Type B pancreatic cell (in vitro differentiated cells): ENCODE measurements at places on chromosomes 5 and 9. TPM values are rescaled to one million over a fixed set of nuclear protein-coding genes. Genes with fewer than 3 reads are reported as not detected.

DNA sequence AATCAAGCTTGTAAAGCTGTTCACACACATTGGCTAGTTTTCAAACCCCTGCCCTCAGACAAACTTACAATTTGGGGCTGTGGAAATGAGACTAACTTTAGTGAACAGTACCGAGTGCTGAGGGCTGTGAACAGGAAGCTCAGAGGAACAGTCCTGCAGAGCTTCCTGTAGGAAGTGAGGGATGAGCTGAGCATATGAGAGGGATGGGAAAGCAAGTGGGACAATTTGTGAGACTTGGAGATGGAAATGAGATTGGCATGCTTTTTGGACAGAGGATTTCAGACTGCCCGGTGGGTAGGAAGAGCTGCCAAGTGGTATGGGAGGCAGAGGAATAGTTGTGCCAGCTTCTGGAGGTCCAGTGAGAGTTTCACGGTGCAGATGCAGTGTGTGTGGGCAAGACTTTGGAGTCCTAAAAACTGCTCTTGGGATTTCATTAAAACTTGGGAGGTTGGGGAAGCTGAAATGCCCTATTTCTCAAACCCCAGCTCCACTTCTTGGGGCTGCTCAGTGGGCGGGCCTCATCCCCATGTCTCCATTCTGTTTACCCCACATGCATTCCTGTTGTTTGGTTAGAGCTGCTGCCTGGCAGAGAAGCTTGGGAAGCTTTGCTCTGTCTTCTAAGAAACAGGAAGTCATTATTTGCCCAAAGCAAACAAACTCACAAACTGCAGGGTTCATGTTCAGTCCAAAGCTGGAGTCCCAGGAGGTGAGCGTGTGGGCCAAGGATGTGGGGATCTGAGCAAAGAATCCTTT is 267.5 kb downstream of the ZSWIM6 start:
- peaks cover 18% of the 10 kb centered on the region for H3K4me1 ChIP-seq
- no peaks in the 10 kb centered on the region for H3K27me3 ChIP-seq
- DNase-seq = no peak
- H3K4me3 ChIP-seq = no peak overlapping the region
- no peak overlapping the region for H3K27ac ChIP-seq

- no peaks in the 10 kb centered on the region for H3K36me3 ChIP-seq
- peaks cover 55% of the 10 kb centered on the region for H3K4me1 ChIP-seq
- H3K4me3 ChIP-seq = peak overlapping the region; percentile 61
- no peak overlapping the region for H3K27ac ChIP-seq
- H3K27me3 ChIP-seq = peaks cover 4% of the 10 kb centered on the region
Measured at GRCh38 chr9:124758061-124758460, 13.1 kb downstream of the NR6A1 start.

DNA sequence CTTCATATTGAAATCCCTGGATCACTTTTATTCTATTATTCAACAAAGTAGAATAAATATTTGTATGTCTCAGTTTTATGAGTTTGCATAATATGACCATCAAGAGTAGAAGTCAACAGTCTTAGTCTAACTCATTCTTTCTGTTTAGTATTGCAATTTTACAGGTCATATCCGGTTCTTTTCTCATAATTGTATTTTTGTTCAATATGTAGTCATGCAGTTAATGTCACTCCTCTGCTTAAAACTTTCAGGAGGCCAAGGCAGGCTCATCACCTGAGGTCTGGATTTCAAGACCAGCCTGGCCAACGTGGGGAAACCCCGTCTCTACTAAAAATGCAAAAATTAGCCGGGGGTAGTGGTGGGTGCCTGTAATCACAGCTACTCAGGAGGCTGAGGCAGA is 148.4 kb upstream of the TRPM3 start:
- no peak overlapping the region for H3K27ac ChIP-seq
- H3K36me3 ChIP-seq = no peaks in the 10 kb centered on the region
- H3K27me3 ChIP-seq = peaks cover 6% of the 10 kb centered on the region
- no peaks in the 10 kb centered on the region for H3K4me1 ChIP-seq

DNA sequence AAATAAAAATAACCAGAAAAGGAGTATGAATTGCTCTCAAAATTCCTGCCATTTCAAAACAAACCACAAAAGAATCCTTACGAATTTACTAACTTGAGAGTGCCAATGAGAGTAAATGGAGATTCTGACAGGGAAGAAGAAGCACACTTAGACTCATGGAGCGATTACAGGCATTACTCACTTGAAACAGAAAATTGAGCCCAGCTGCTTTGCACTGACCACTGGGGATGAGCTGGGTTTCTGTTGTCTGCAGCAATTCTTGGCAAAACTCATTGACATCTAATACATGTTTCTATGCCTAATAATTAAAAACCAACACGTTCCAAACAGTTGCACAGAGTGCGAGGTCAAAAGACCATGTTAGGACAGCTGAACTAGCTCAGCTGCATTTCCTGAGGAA is 731.6 kb downstream of the DNAH5 start:
- no peaks in the 10 kb centered on the region for H3K4me1 ChIP-seq
- peaks cover 3% of the 10 kb centered on the region for H3K27me3 ChIP-seq
- H3K4me3 ChIP-seq = no peak overlapping the region
- no peaks in the 10 kb centered on the region for H3K36me3 ChIP-seq

DNA sequence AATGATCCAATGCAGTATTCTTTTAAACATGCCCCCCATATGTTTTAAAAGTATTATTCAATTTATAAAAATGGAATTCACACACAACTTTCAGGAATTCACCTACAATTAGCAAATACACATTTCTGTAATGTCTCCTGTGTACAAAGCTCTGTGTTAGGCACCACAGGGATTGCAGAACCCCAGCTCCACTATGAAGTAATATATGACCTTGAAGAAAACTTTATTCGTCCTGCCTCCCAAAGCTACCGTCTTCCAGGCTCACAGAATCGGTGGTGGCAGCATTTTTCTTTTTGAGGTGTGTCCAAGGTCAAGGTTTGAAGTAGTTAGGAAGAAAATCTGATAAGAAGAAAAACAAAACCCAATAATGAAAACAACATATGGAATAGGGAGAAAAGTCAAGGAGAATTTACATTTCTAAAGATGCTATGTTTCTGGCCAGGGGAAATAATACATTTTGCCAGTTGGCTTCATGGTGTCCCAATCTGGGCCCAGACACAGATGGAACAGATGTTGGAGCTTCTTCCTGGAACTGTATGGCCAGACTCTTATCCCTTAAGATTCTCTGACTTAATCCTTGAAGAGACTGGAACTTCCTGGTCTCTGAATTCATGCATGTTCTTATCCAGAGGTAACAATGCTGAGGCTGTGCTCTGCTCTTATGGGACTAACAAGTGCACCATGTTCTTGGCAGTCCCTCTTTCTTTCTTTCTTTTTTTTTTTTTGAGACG is 22.0 kb upstream of the LVRN start:
- H3K4me3 ChIP-seq = no peak overlapping the region
- H3K27ac ChIP-seq = no peak overlapping the region
- H3K36me3 ChIP-seq = no peaks in the 10 kb centered on the region
- peaks cover 8% of the 10 kb centered on the region for H3K4me1 ChIP-seq
- no peak for DNase-seq
- no peaks in the 10 kb centered on the region for H3K27me3 ChIP-seq

- peaks cover 14% of the 10 kb centered on the region for H3K27me3 ChIP-seq
- no peak overlapping the region for H3K4me3 ChIP-seq
- no peak overlapping the region for H3K27ac ChIP-seq
- DNase-seq = no peak
Measured at GRCh38 chr5:141816598-141817399, 61.4 kb downstream of the PCDH1 start.

GRCh38 chr9:76759732-76760131 is 4.5 kb upstream of the PCA3 start:
- H3K27me3 ChIP-seq = peaks cover 25% of the 10 kb centered on the region
- DNase-seq = no peak
- no peak overlapping the region for H3K4me3 ChIP-seq

GRCh38 chr9:114883709-114884108 is 46.7 kb downstream of the TNFSF8 start:
- no peak overlapping the region for H3K27ac ChIP-seq
- H3K36me3 ChIP-seq = peaks cover 3% of the 10 kb centered on the region
- H3K27me3 ChIP-seq = no peaks in the 10 kb centered on the region
- H3K4me3 ChIP-seq = no peak overlapping the region

GFI1B gene
- total RNA-seq = 0.45 TPM in 1 of 2 replicates, not detected in the other

NFIB gene
- 62.9 and 76.4 TPM in 2 replicates for total RNA-seq

GRCh38 chr9:1554081-1555035 is 460.8 kb upstream of the SMARCA2 start:
- no peak overlapping the region for H3K4me3 ChIP-seq
- no peak for DNase-seq
- H3K27ac ChIP-seq = no peak overlapping the region
- no peaks in the 10 kb centered on the region for H3K36me3 ChIP-seq

HRH2 gene
- total RNA-seq = 1.8 and 2.9 TPM in 2 replicates

DNA sequence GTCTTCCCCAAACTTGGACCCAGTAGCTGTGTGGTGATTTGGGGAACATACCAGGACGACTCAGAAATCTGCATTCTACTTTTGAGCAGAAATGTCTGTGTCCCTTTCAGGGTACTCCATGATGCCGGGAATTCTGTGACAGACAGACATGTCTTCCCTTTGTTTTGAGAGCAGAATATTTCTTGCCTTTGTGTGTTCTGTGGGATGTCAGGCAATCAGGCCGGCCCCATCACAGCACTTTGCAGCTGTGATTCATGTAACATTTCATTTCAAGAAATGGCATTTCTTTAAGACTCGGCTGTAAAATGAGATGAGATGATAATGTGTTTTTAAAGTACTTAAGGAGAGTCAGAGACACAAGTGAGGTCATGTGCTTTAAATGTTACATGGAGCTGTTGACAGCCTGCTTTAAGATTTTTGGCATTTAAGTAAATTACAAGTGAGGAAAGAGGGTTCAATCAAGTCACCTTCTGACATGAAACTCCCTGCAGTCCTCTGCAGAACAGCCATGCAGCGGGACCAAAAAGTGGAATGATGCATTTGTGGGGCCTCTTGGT is 98.7 kb downstream of the SLC28A3 start:
- H3K36me3 ChIP-seq = no peaks in the 10 kb centered on the region
- DNase-seq = no peak
- H3K4me1 ChIP-seq = peaks cover 3% of the 10 kb centered on the region
- no peaks in the 10 kb centered on the region for H3K27me3 ChIP-seq
- H3K27ac ChIP-seq = no peak overlapping the region

QRFP gene
- total RNA-seq = not detected in 2 replicates

ARSI gene
- 1.4 and 4.6 TPM in 2 replicates for total RNA-seq

ANKRD34B gene
- total RNA-seq = 0.07 and 0.19 TPM in 2 replicates

DNA sequence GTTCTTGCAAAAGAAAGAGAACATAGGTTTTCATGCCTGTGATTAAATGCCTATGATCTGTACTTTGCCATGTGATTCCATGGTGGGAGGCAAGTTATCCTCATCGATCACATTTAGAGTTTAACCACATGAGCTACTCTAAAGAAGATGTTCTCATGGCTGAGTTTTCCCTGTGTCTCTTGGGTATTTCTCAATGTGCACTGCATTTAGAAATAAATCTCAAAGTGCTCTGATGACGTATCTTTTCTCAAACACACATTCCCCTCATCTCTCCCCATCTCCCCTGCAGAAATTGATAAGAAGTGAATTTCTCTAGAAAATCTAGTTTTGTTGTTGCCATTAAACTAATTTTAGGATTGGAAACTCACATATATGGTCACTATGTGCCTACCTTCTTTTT is 282.2 kb downstream of the SEMA5A start:
- peaks cover 16% of the 10 kb centered on the region for H3K36me3 ChIP-seq
- H3K27ac ChIP-seq = no peak overlapping the region
- H3K27me3 ChIP-seq = no peaks in the 10 kb centered on the region
- DNase-seq = no peak

GRCh38 chr9:114039484-114039883 is 38.6 kb downstream of the AMBP start:
- H3K27ac ChIP-seq = no peak overlapping the region
- peaks cover 35% of the 10 kb centered on the region for H3K36me3 ChIP-seq
- no peaks in the 10 kb centered on the region for H3K4me1 ChIP-seq

DNA sequence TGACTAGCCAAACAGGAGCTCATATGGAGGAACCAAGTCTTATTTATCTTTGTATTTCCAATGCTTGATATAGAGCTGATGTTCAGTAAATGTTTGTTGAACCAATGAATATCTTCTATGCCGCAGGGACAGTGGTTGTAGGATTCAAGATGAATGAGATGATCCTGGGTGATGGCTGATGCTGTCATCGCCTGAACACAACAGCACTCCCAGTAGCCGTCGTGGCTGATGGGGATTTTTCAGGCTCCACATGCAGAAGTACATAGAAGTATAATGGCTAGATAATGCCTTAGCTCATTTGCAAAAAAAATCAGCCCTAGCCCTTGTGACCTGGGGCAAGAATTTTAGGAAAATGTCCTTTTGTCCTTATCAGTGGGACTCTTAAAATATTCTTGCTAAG is 69.0 kb upstream of the OR13F1 start:
- no peak for DNase-seq
- no peaks in the 10 kb centered on the region for H3K27me3 ChIP-seq
- H3K27ac ChIP-seq = no peak overlapping the region
- H3K36me3 ChIP-seq = no peaks in the 10 kb centered on the region
- H3K4me3 ChIP-seq = no peak overlapping the region
- H3K4me1 ChIP-seq = no peaks in the 10 kb centered on the region

GPSM1 gene
- total RNA-seq = 29.2 and 56.2 TPM in 2 replicates

SCAMP1 gene
- 41.3 and 50.8 TPM in 2 replicates for total RNA-seq

DNA sequence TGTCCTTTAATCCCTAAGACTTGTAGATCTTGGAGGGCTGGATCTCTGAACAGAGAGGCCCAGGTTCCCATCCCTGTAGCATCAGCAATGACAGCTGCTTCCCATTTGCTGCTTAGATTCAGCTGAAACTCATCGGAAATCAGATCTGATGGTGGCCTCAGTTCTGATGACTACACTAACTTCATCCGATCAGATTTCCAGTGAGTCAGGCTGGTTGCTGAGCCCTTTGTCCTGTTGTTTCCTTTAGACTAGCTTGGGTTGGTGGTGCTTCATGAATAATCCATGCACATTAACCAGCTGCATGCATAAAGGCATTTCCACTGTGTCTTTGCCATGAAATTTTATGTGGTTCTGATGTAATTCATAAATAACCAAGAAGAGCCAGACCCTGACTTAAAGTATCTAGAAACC is 195.2 kb upstream of the TUT7 start:
- H3K4me1 ChIP-seq = peaks cover 20% of the 10 kb centered on the region
- H3K27ac ChIP-seq = no peak overlapping the region
- no peaks in the 10 kb centered on the region for H3K36me3 ChIP-seq
- peaks cover 11% of the 10 kb centered on the region for H3K27me3 ChIP-seq
- DNase-seq = no peak
- H3K4me3 ChIP-seq = no peak overlapping the region

GRCh38 chr5:10724781-10725507 is 36.1 kb downstream of the DAP start:
- H3K27ac ChIP-seq = peak overlapping the region; percentile 35
- no peak for DNase-seq

RPL37 gene
- total RNA-seq = 1,654 and 1,766 TPM in 2 replicates

GRCh38 chr5:157575381-157576020 is at the start of gene ADAM19:
ADAM19 (minus strand) TSS chr5:157575775; CDS start chr5:157575696, 79 bp downstream.
- H3K36me3 ChIP-seq = no peaks in the 10 kb centered on the region
- H3K4me3 ChIP-seq = peak within 1 kb of the TSS; percentile 98
- DNase-seq = peak; percentile 78
- H3K27ac ChIP-seq = peak within 1 kb of the TSS; percentile 71

DNA sequence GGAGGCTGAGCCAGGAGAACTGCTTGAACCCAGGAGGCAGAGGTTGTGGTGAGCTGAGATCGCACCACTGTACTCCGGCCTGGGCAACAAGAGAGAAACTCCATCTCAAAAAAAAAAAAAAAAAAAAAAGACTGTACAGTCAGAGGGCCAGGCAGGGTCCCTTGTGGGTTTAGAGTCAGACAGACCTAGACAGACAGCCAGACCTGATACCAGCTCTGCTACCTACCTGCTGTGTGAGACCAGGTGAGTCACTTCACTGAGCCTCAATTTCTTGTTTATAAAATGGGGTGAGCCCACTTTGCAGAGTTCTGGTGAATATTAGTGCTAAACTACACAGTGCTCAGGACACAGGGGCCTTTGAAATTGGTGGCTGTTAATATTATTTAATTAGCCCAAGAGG is 19.7 kb downstream of the TRIM14 start:
- H3K36me3 ChIP-seq = no peaks in the 10 kb centered on the region
- DNase-seq = no peak
- H3K27ac ChIP-seq = peak overlapping the region; percentile 85
